ENCODE measurements at places on chromosomes 2 and 18.

- no peak for DNase-seq
These were observed 228.5 kb upstream of the SMIM21 start for GRCh38 chr18:75656035-75656434.

DNA sequence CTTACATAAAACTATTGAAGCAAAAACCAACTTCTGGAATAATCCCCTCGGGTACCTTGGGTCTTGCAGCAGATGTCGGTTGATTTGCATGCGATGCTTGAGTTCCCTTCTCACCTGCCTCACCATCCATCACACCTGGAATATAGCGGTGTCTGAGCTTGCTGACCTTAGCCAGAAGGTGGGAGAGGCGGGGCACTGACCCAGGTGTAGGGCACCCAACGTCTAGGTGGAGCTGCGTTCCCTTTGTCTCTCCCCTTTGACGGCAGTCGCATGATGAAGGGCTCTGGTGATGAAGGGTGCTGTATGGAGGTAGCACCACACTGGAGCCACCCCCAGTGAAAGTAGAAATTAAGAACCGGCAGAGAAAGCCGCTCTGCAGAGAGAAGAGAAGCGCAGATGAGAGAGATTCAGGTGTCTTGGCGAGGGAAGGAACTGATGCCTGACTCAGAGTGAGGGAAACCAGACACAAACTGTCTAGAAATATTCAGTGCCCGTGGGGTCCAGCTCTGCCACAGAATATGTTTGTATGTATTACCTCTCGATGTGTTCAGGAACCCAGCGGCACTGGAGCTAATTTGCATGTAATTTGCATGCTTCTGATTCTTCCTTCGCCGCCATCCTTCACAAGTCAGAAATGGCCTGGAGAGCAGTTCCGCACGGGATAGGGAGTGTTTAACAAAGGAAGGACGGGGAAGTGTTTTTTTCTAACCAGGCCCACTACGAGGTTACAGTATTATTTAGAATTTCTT is 19.4 kb upstream of the MBP start:
- no peak for DNase-seq

DNA sequence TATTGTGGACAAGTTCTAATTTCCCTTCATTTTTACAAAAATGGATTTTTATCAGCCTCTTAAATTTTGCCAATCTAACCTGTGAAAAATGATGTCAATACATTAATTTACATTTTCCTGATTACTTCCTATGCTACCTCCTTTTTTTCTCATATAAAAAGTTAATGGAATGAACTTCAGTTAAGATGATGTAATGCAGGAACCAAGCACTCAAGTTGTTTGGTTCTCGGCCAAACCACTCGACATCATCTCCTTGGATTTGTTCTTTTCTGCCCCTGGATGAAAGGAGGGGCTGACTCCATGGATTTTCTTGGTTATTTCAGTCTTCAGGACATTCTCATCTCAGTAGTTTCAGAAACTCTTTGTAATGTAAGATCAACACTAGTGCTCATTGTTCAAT is 253.1 kb upstream of the NXPH2 start:
- no peak for DNase-seq

- no peak for DNase-seq
These were observed 306.7 kb upstream of the POU3F3 start for GRCh38 chr2:104547221-104547620.

GRCh38 chr2:33583194-33583938 is 15.7 kb downstream of the FAM98A start:
- no peak for DNase-seq

DNA sequence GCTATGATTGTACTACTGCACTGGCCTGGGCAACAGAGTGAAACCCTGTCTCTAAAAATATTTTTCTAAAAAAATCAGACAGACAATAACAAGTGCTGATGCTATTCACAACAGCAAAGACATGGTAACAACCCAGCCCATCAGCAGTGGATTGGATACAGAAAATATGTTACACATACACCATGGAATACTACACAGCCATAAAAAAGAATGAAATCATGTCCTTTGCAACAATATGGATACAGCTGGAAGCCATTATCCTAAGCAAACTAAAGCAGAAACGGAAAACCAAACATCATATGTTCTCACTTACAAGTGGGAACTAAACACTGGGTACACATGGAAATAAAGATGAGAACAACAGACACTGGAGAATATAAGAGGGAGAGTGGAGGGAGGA is 19.9 kb downstream of the FAM161A start:
- DNase-seq: no peak

DNA sequence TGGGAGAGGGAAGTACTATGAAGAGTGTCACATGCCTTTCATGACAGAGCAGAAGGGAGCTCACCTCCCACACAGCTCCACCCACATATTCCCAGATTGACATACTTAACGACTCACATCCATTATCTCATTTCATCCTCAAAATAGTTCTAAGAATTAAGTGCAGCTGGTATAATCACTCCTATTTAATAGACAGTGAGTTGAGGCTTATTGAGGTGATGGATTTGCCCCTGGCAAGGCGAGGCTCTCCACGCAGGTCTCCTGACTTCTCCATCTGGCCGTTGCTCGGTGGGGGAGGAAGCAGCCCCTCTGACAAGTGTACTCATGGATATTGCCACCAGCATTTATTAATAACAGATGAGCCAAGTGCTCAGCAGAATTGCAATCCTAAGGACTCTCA is 81.4 kb downstream of the TGOLN2 start:
- DNase-seq: no peak

- DNase-seq: no peak
These were observed 33.9 kb downstream of the ADRA2B start for GRCh38 chr2:96082211-96083063.

GRCh38 chr2:208025814-208026184 is 472 bp upstream of the PLEKHM3 start:
- no peak for DNase-seq

GRCh38 chr2:32271063-32271462 is 6.4 kb upstream of the NLRC4 start:
- no peak for DNase-seq

DNA sequence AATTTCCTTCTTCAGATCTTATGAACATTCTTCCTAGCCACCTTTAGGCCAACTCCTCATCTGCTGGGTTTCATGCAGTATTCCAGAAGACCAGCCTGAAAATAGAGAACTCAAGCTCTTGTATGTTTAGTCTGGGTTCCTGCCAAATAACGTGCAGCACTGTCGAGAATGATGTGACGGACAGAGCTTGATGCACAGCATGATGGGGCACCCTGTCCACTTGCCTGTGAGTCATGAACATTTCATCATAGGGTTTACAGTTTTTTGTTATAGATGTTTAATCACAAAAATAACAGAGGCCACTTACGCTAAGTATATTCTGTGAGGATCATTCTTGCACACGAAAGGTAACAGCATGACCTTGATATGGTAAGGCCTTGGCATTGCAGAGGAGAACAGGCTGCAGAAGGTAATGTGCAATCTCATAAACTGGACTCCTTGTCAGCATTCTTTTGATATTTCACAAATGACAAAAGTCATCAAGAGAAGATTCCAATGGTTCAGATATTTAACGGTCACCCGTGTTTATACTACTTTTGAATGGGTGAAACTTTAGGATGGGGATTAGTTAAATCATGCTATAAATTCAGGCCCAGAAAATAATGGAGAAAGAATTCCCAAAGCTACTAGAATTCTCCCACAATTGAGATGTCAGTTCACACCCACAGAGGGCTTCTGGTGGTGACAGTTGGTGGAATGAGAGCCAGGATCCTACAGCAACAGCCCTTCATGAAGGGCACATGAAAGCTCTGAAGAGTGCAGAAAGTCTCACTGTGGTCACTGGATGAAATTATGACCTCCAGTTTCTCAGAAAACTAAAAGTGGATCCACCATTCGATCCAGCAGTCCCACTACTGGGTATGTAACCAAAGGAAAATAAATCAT is 396.1 kb upstream of the RAB12 start:
- peak; percentile 48 for DNase-seq

Data from amniotic stem cell (primary cell).